ENCODE measurements at places on chromosomes 1 and 21. TPM values are rescaled to one million over a fixed set of nuclear protein-coding genes. Genes with fewer than 3 reads are reported as not detected.

GRCh38 chr1:3638676-3639075 is 11.2 kb downstream of the WRAP73 start:
- peaks cover 63% of the 10 kb centered on the region for H3K36me3 ChIP-seq
- no peak overlapping the region for H3K27ac ChIP-seq
- H3K4me1 ChIP-seq, result no peaks in the 10 kb centered on the region

- no peak for DNase-seq
- no peaks in the 10 kb centered on the region for H3K36me3 ChIP-seq
- H3K27ac ChIP-seq, result peak overlapping the region; percentile 97
These were observed 1.6 kb upstream of the IER5 start for GRCh38 chr1:181086926-181087325.

GRCh38 chr1:41687007-41687406 is 202.5 kb upstream of the EDN2 start:
- H3K36me3 ChIP-seq, result no peaks in the 10 kb centered on the region
- no peak overlapping the region for H3K4me3 ChIP-seq
- DNase-seq, result no peak
- H3K27ac ChIP-seq, result no peak overlapping the region

GRCh38 chr21:30227633-30228404 is 11.9 kb upstream of the CLDN8 start:
- DNase-seq, result no peak
- no peaks in the 10 kb centered on the region for H3K36me3 ChIP-seq
- no peaks in the 10 kb centered on the region for H3K4me1 ChIP-seq
- no peak overlapping the region for H3K27ac ChIP-seq

DNA sequence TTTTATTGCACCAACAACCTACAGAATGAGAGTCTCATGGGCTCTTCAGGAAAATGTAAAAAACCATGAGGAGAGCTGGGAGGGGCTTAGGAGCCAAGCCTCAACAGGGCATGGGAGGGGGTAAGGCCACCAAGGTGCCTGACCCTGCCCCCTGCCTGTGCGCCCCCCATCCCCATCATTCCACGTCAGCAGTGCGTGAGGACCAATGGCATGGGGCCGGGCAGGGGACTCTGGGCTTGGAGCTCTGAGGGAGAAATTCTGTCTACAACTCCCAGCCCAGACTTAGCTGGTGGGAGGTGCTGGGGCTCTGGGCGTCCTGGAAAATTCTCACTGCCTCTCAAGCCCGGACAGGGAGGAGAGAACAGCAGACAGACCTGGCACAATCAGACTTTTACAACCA is 5.2 kb upstream of the CAMK2N1 start:
- H3K4me3 ChIP-seq, result no peak overlapping the region
- H3K27ac ChIP-seq, result no peak overlapping the region
- H3K4me1 ChIP-seq, result peaks cover 5% of the 10 kb centered on the region

DNA sequence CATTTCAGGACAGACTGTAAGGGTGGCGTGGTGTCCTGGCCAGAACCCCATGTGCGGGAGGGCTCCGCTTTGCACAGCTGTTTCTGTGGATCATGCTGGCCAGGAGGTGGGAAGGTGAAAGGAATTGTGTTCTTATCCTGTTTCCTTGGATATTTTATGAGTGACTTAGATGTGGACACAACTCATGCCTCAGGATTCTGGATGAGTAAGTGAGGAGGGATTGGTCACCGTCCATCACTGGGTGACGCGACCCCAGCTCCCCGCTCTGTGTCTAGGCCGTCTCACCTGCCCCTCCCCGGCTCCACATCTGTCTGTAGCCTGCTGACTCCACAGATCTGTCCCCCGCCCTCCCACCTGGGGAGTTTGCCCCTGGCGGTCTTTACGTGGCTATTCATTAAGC is 48.8 kb downstream of the PIK3CD start:
- no peaks in the 10 kb centered on the region for H3K36me3 ChIP-seq
- no peak overlapping the region for H3K27ac ChIP-seq
- DNase-seq, result no peak
- H3K4me1 ChIP-seq, result no peaks in the 10 kb centered on the region

- H3K4me1 ChIP-seq, result peaks cover 18% of the 10 kb centered on the region
- no peaks in the 10 kb centered on the region for H3K36me3 ChIP-seq
- peak overlapping the region; percentile 16 for H3K27ac ChIP-seq
- DNase-seq, result no peak
- no peaks in the 10 kb centered on the region for H3K27me3 ChIP-seq
- H3K4me3 ChIP-seq, result no peak overlapping the region
These were observed 35.2 kb downstream of the RRP1 start for GRCh38 chr21:43824333-43825241.

GRCh38 chr21:44869781-44870747 is 3.4 kb downstream of the PTTG1IP start:
- H3K36me3 ChIP-seq, result peaks cover 7% of the 10 kb centered on the region
- peak overlapping the region; percentile 90 for H3K4me3 ChIP-seq
- DNase-seq, result peak; percentile 60
- H3K4me1 ChIP-seq, result peaks cover 71% of the 10 kb centered on the region
- peak overlapping the region; percentile 97 for H3K27ac ChIP-seq
- H3K27me3 ChIP-seq, result no peaks in the 10 kb centered on the region

- no peaks in the 10 kb centered on the region for H3K36me3 ChIP-seq
- H3K27me3 ChIP-seq, result no peaks in the 10 kb centered on the region
- H3K4me3 ChIP-seq, result peak within 1 kb of the TSS; percentile 0
- peak within 1 kb of the TSS; percentile 47 for H3K27ac ChIP-seq
- peak; percentile 50 for DNase-seq
- H3K4me1 ChIP-seq, result peaks cover 42% of the 10 kb centered on the region
These were observed at the start of gene TSPAN1 for GRCh38 chr1:46174448-46175231. Gene TSPAN1 (plus strand): TSS chr1:46175087. CDS start chr1:46181108, 6,021 bp downstream.

GRCh38 chr21:27240839-27241238 is 274.0 kb upstream of the ADAMTS5 start:
- H3K27ac ChIP-seq, result no peak overlapping the region
- no peaks in the 10 kb centered on the region for H3K36me3 ChIP-seq
- H3K4me3 ChIP-seq, result no peak overlapping the region
- DNase-seq, result no peak

GRCh38 chr1:15178571-15179484 is 25.3 kb downstream of the TMEM51 start:
- H3K4me1 ChIP-seq, result no peaks in the 10 kb centered on the region
- no peaks in the 10 kb centered on the region for H3K27me3 ChIP-seq
- DNase-seq, result no peak
- no peaks in the 10 kb centered on the region for H3K36me3 ChIP-seq

GRCh38 chr1:39283858-39284257 is 79.4 kb downstream of the MACF1 start:
- H3K27me3 ChIP-seq, result no peaks in the 10 kb centered on the region
- peaks cover 27% of the 10 kb centered on the region for H3K36me3 ChIP-seq
- H3K4me3 ChIP-seq, result no peak overlapping the region
- no peak overlapping the region for H3K27ac ChIP-seq

GRCh38 chr1:45968941-45969666 is 163.3 kb downstream of the PIK3R3 start:
- peak overlapping the region; percentile 66 for H3K27ac ChIP-seq
- no peak overlapping the region for H3K4me3 ChIP-seq
- no peaks in the 10 kb centered on the region for H3K27me3 ChIP-seq

- H3K27ac ChIP-seq, result no peak overlapping the region
- H3K27me3 ChIP-seq, result no peaks in the 10 kb centered on the region
- H3K4me1 ChIP-seq, result peaks cover 3% of the 10 kb centered on the region
- peaks cover 3% of the 10 kb centered on the region for H3K36me3 ChIP-seq
- no peak overlapping the region for H3K4me3 ChIP-seq
These were observed 9.9 kb upstream of the MTARC1 start for GRCh38 chr1:220776720-220777326.

DNA sequence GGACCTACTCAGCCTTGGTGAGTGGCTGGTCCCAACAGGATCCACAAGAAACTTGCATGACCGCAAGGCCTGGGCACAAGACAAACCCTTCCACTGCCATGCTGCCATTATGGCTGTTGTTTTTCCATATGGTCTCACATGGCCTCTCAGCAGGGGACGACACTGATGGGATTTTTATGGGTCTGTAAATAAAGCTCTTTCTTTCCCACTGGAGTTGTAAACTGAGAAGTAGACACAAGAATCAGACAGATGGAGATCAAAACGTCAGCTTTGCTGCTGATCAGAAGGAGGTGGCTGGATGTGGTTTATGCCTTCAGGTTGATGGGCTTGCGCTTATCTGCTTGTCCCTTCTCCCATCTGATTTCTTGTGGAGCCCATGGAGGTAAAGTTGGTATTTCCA is 138.1 kb upstream of the KCNJ6 start:
- H3K4me3 ChIP-seq, result no peak overlapping the region
- H3K27me3 ChIP-seq, result no peaks in the 10 kb centered on the region
- H3K4me1 ChIP-seq, result no peaks in the 10 kb centered on the region
- H3K27ac ChIP-seq, result no peak overlapping the region
- no peak for DNase-seq

DNA sequence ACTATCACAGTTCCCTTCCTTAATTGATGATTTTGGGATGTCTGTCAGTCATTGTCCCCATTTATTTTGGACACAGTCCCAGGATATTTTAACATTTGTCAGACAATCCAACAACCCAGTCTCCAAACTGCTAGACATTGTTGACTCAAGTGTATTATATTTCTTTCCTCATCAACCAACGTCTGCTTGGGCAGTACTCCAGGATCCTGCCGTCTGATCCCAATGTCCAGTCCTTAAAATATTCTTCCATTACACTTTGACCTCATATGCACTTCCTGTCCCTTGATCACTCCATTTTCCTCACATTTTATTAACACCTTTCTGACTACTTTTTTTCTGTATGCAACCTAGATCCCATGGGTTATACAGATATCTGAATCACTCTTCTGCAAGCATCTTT is 39.8 kb upstream of the KIAA0040 start:
- no peaks in the 10 kb centered on the region for H3K4me1 ChIP-seq
- no peak overlapping the region for H3K4me3 ChIP-seq
- H3K36me3 ChIP-seq, result no peaks in the 10 kb centered on the region
- DNase-seq, result peak; percentile 57

GRCh38 chr1:48681476-48682305 is 95.0 kb downstream of the BEND5 start:
- H3K27me3 ChIP-seq, result no peaks in the 10 kb centered on the region
- H3K27ac ChIP-seq, result no peak overlapping the region
- no peaks in the 10 kb centered on the region for H3K4me1 ChIP-seq
- no peak for DNase-seq
- H3K36me3 ChIP-seq, result no peaks in the 10 kb centered on the region
- H3K4me3 ChIP-seq, result no peak overlapping the region

DNA sequence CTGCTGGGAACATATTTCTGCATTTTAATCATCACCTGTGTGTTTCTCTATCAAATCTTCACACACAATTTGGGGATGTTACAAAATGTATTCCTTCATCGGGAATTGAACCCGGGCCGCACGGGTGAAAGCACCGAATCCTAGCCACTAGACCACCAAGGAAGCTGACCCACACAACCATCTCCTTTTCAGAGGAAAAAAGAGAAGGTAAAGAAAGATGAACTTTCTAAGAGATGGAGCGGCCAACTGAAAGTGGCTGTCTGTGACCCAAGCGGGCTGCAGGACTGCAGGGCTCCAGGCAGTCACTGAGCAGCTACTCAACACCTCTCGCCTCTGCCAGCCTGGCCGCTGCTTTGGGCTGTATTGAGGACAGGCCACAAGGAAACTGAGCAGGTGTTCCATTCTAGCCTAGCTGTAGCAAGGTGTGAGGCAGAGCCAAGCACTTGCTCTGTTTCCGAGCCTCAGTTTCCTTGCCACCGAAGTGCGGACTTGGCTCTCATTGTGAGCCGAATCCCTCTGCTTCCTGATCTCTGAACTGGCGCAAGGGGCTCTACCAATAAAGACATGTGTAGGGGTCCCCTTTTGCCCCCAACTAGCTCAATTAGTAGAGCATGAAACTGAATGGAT is 156.9 kb upstream of the NBPF11 start:
- H3K4me3 ChIP-seq, result no peak overlapping the region
- no peaks in the 10 kb centered on the region for H3K36me3 ChIP-seq
- no peak for DNase-seq
- no peak overlapping the region for H3K27ac ChIP-seq

DNA sequence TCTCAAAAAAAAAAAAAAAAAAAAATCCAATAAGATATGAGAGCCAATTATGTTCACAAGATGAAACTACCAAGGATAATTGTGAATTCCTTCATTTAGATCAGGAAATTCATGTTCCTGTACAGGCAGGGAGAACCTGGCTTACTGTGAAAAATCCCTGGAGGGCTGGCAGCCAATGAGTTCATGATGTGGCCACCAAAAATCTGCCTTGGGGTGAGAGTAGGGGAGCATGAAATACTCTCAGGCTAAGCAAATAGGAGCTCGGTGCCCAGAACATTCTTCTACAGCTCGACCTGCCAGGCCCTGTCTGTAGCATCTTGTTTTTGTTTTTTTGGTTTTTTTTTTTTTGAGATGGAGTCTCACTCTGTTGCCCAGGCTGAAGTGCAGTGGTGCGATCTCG is 50.1 kb downstream of the PIK3CD start:
- H3K36me3 ChIP-seq, result no peaks in the 10 kb centered on the region
- no peak for DNase-seq
- no peaks in the 10 kb centered on the region for H3K27me3 ChIP-seq

The CD101 gene
- 0.03 TPM for polyA plus RNA-seq

The SYT2 gene
- 0.01 TPM for polyA plus RNA-seq

The SERPINC1 gene
- 5.3 TPM for polyA plus RNA-seq

The ACADM gene
- 226 TPM for polyA plus RNA-seq

The SYT14 gene
- polyA plus RNA-seq, result not detected

The FOXD3 gene
- 0.24 TPM for polyA plus RNA-seq
